B cell (primary cell): ENCODE measurements at places on chromosomes 13 and 19.

DNA sequence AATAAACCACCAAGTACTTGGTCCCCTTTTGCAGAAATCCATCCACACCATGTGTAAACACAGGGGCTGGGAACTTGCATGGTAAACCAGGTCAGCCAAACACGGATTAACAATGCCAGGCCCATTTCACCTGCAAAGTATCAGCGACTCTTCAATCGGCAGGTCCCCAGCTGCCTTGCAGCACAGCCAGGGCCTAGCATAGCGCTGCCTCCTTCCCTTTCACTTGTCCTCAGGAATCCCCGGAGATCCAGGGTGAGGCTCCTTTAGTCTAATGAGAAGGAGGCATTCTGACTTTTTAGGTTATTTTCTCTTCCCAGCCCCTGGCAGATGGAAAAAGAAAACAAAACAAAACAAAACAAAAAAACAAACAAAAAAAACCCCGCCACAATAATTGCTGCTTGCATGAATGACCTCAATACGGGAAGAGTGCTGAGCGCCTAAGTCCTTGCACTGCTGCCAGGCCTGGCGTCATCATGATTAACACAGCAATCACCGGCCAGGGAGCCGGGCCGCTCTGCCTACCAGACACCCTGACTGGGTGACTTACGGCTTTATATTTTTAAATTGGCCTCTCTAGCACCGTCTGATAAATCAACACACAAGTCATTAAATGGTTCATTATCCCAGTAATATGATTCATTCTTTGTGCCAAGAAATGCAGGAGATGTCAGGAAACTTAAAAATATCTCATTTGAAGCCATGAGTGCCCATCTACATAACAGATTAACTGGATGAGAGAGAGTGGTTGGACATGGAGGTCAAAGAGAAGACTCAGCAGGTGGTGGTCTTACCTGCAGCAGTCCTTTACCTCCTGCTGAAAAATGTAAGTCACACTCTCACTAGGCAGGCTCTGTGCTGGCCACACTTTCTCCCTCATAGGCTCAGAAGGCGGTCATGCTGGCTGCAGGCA is 692.7 kb downstream of the UQCRFS1 start:
- H3K4me1 ChIP-seq = no peaks in the 10 kb centered on the region
- no peak overlapping the region for H3K4me3 ChIP-seq
- no peaks in the 10 kb centered on the region for H3K36me3 ChIP-seq

DNA sequence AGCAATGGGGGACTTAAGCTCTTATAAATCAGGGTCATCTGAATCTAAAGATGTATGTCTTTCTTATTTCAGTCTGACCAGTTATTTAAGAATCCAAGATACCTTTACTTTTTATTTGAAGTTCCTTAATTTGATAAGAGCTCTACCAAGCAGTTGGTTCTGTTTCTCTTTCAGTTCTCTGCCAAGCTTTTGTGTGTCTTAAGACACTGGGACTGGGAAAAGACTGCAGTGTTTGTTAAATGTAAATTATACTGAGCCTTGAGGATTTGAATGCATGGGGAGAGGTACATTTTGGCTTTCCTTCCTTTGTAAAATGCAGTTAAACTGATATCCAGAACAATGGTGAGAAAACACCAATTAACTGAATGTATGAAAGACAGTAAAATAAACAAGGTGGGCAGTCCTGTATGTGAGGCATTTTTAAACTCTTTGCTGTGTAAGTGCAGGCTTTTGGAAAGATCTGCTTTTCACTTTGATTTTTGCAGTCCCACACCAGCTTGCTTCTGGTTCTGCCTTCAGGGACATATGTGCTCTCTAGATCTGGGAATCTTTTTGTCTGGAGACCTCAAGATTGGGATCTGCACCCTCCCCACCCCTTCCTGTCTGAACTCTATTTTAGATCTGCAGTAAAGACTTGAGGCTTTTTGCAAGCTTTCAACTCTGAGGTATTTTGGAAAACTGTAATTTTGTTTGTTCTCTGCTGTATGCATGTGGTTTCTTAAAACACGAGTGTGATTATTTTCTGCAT is 77.6 kb downstream of the LRCH1 start:
- H3K27me3 ChIP-seq = no peaks in the 10 kb centered on the region
- H3K4me1 ChIP-seq = peaks cover 27% of the 10 kb centered on the region

DNA sequence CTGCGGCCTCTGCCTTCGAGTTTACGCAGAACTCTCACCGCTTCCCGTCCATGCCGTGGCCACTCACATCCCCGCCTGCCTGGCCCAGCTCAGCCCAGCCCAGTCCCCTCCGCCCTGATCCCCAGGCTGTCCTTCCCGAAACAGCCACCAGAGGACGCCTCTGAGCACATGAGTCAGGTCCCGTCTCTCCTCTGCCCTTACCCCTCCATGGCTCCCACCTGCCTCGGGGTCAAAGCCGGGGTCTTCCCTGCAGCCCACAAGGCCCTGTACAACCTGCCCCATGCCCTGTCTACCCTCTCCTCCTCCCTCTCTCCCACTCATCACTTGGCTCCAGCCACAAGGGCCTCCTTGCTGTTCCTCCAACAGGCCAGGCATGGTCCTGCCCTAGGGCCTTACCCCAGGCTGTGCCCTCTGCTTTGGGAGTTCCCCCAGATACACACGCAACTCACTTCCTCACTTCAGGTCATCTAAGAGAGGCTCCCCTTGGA is 8.1 kb upstream of the SEMA6B start:
- H3K36me3 ChIP-seq = no peaks in the 10 kb centered on the region
- peak; percentile 53 for DNase-seq
- no peaks in the 10 kb centered on the region for H3K4me1 ChIP-seq
- H3K4me3 ChIP-seq = no peak overlapping the region
- no peak overlapping the region for H3K27ac ChIP-seq

GRCh38 chr19:17943274-17944221 is 10.7 kb downstream of the CCDC124 start:
- H3K27me3 ChIP-seq = no peaks in the 10 kb centered on the region
- H3K4me3 ChIP-seq = no peak overlapping the region
- peaks cover 9% of the 10 kb centered on the region for H3K4me1 ChIP-seq
- peaks cover 16% of the 10 kb centered on the region for H3K36me3 ChIP-seq
- no peak for DNase-seq

DNA sequence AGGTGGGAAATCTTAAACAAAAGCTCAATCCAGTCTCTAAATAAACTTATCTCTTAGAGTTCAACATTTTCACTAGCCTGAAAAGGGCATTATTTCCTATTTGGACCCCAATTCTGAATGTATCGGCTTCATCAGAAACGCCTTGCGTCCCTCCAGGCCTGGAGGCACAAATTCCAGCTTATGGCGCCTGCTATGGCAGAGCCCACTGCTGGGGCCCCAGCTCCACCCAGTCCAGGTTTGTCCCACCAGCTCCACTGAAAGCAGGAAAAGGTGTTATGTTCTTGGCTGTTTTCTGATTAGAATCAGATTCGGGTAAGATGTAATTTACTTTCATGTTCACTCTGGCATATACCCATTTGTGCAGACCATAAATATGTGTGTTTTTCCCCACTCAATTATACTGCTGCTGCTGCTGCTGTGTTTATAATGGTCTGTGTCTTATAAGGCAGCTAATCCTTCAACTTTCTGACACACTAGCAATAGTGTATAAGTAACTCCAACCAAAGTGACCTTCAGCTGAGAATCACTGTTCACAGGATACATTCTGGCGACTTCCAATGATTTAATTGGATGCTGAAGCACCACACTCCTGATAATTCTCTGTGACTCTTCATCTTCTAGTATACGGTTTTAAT is 6.4 kb downstream of the IRS2 start:
- no peaks in the 10 kb centered on the region for H3K36me3 ChIP-seq
- peaks cover 26% of the 10 kb centered on the region for H3K4me1 ChIP-seq
- no peaks in the 10 kb centered on the region for H3K27me3 ChIP-seq
- DNase-seq = no peak
- H3K27ac ChIP-seq = no peak overlapping the region

- no peak for DNase-seq
- H3K4me3 ChIP-seq = no peak overlapping the region
- no peaks in the 10 kb centered on the region for H3K36me3 ChIP-seq
- H3K4me1 ChIP-seq = no peaks in the 10 kb centered on the region
- no peak overlapping the region for H3K27ac ChIP-seq
These were observed 230.0 kb downstream of the DCT start for GRCh38 chr13:94249512-94249911.
